ENCODE measurements at places on chromosomes 7 and 10.

GRCh38 chr10:29039091-29039490, 249.8 kb upstream of the LYZL1 start:
- DNase-seq = no peak

DNA sequence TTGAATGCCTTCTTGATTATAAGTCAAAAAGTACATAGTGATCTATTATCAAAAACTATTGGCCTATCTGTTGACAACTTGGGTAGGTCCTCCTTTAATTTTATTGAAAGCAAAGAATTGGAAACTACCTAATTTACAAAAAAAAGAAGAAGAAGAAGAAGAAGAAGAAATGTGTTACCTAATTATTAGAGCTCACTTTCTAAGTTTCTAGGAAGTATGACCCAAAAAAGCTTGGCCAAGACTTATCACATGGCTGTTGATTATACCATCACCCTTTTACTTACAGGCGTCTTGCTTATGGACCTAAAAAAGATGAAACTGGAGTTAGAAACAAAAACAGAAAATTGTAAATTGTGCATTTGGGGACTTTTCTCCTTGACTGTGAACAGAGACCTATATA, 81.8 kb upstream of the PIK3CG start:
- no peak for DNase-seq

DNA sequence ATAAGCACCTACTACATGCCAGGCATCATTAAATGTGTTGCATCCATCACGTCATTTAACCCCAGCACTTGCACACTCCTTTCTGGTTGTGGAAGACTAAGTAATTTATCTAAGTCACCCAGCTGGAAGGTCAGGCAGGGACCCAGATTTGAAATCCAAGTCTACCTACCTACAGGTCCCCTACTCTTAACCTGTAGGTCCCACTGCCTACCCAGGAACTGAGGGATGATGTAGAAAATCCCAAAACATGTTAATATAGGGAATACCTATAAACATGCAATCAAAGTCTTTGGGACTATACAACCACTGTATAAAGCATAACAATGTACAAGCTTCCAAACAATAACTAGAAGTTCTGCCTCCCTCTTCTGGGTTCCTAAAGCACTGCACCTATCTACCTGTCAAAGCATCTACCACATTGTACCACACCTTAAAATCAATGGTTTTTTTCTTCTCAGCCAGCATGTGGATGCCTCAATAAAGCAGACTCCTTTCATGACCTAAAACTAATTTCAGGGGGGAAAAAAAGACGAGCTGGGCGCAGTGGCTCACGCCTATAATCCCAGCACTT, 5.6 kb downstream of the IL6 start:
- DNase-seq = no peak

- DNase-seq = no peak
These were observed 328.5 kb downstream of the ADARB2 start for GRCh38 chr10:1408651-1409367.

All from aorta (tissue), 5 donors.